ENCODE measurements at places on chromosomes 1 and 21. TPM values are rescaled to one million over a fixed set of nuclear protein-coding genes. Genes with fewer than 3 reads are reported as not detected.

The ACKR1 gene
- 34.6 TPM for total RNA-seq

DNA sequence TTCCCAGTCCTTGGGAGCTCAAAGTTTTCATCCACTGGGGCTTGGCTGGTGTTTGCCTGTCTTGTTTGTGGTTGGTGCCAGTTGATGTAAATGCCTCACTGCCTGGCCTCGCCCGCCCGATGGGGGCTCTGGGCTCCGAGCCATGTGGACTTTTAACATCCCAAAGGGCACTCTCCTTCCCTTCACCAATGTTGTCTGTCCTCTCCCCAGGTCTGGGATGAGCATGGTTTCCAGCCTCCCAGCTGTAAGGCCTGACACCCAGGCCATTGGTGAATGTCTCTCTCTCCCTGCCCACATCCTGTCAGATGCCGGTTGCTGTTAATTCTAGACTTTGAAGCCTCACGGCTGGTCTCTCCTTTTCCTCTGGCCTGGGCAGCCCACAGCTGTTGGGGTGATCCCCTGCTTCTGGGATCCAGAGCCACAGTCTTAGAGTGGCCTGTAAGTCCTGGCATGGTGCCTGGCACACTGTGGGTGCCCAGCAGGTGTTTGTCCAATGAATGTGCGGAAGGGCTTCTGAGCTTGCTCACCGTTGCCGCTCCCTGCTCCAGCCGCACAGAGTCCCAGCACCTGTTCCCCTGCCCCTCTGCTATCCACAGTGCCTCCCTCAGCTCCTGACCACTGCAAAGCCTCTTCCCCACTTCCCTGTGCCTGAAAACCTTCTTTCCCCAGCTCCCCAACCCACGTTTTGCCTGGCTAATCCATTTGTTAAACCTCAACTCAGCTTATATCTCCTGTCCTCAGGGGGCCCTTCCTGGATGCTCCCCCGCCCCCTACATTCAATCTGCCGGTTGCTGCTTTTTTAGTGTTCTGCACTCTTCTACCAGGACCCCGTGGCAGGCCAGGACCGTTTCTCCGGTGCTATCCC, 3.3 kb upstream of the C1orf174 start:
- peaks cover 10% of the 10 kb centered on the region for H3K4me1 ChIP-seq
- H3K4me3 ChIP-seq, result no peak overlapping the region
- no peak for DNase-seq
- no peaks in the 10 kb centered on the region for H3K36me3 ChIP-seq
- H3K27ac ChIP-seq, result no peak overlapping the region

DNA sequence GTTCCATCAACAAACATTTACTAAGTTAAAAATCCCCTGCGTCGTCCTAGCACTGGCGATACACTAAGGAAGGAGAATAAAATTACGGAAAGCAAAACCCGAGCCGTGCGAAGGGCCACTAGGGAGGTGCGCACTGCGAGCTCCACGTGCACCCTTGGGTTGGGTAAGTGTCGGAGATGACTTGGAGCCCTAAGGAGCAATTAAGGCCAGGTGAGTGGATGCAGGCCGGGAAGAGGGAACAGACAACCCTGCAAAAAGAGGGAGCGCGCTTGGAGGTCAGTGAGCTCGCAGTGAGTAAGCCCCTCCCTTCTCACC, 704 bp downstream of the WDR4 start:
- no peak for DNase-seq
- H3K4me1 ChIP-seq, result no peaks in the 10 kb centered on the region
- H3K27me3 ChIP-seq, result no peaks in the 10 kb centered on the region
- H3K36me3 ChIP-seq, result peaks cover 2% of the 10 kb centered on the region

DNA sequence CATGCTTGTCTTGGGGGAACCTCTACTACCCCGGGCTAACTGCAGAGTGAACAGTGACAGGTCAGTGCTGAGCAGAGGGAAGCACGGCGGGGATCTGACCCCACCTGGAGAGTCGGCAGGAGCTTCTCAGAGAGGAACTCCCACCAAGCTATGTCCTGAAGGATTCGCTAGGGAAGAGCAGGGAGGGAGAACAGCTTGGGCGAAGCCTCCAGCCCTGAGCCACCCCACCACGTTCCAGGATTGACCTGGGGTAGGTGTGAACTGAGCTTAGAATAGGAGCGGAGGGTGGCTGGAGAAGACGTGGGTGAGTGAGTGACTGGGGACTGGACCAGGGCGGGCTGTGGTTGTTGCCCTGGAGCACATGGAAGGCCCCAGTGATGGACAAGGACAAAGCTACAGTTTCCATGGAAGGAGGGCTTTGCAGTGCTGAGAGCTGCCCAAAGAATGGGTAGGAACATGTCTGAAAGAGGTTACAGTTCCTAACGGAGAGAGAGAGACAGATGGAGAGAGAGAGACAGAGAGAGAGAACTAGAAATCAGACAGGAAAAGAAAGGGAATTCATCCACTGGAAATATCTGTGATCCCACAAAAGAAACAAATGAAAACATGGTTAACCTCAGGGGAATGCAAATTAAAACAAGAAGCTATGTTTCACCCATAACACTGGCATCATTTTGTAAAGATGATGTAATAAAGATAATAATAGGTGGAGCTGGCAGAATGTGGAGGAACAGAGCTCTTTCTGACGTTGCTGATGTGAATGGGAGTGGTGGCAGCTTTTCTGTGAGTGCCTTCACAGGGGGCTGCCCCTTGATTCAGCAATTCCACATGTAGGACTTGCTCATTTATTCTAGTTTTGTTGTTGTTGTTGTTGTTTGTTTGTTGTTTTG, 17.2 kb downstream of the BSND start:
- DNase-seq, result no peak
- no peak overlapping the region for H3K4me3 ChIP-seq
- H3K27me3 ChIP-seq, result no peaks in the 10 kb centered on the region
- no peak overlapping the region for H3K27ac ChIP-seq
- H3K36me3 ChIP-seq, result no peaks in the 10 kb centered on the region

- H3K27me3 ChIP-seq, result no peaks in the 10 kb centered on the region
- peak; percentile 85 for DNase-seq
- H3K4me1 ChIP-seq, result peaks cover 95% of the 10 kb centered on the region
Observed at GRCh38 chr1:116951200-116951935, 41.7 kb downstream of the PTGFRN start.

GRCh38 chr1:19338323-19338762, 26.2 kb downstream of the SLC66A1 start:
- H3K27ac ChIP-seq, result no peak overlapping the region
- peaks cover 31% of the 10 kb centered on the region for H3K36me3 ChIP-seq
- DNase-seq, result no peak
- peaks cover 12% of the 10 kb centered on the region for H3K4me1 ChIP-seq

DNA sequence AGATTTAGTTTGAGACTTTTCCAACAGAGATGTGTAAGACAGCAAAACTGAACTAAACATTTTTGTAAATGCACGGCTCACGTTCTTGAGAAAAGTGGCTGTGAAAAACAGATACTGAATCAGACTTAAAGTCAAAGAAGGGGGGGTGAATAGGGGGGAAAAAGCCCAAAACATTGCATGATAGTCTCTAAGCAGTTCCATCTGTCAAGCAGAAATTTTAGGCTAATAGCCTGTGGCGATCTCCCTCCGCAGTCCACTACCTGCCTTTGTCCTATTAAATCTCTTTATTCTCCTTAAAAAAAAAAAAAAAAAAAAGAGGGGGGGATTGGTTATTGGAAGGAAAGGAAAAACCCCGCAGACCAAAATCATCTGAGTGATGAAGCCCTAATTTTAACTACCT, 217.6 kb upstream of the NFIA start:
- no peak overlapping the region for H3K27ac ChIP-seq
- DNase-seq, result no peak
- H3K27me3 ChIP-seq, result no peaks in the 10 kb centered on the region
- no peak overlapping the region for H3K4me3 ChIP-seq
- H3K4me1 ChIP-seq, result peaks cover 5% of the 10 kb centered on the region
- no peaks in the 10 kb centered on the region for H3K36me3 ChIP-seq

DNA sequence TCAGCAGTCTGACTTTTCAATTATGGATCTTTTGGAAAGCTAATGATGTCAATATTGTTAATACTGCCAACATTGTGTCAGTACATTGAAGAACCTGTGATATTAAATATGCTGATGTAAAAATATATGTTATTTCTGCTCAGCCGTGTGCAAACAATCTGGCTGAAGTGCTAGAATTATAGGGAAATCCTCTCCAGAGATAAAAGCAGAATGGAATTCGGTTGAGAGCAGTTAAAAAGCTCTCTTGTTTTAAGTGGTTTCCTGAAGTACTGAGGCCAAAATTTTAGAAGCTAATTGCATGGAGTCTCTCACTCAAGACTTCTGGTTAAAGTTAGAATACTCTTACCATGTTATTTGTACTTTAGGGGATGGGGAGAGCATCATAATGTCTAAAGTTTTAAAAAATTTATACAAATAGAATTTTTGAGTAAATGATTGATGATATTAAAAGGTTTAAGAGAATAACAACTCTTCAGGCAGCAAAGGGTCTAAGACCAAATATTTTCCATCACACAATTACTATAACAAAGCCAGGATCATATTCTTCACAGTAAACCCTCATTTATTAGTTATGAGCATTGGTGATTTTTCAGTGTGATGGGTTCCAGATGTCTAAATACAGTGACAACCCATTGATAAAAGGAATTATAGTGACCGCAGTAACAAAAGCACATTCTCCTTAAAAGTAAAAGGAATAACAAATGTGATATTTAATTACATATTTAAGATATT, 834.2 kb upstream of the CXADR start:
- peaks cover 8% of the 10 kb centered on the region for H3K4me1 ChIP-seq
- DNase-seq, result no peak
- no peaks in the 10 kb centered on the region for H3K27me3 ChIP-seq
- H3K36me3 ChIP-seq, result no peaks in the 10 kb centered on the region

DNA sequence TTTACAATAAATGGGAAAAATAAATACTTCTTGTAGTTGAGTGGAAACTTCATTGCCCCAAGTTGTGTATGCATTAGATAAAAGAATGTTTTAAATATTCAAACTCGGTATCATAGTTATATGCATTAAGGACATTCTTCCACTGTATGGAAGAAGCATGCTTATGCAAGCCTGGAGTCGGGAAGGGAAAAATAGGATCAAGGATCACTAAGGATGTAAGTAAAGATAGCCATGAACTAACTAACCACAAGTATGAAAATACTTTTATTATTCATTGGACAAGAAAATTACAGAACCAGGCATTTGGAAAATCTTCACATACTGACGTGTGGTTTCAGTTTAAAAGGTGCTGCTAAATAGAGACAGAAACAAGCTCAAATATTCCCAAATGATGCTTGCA, 26.9 kb upstream of the DPYD start:
- no peaks in the 10 kb centered on the region for H3K36me3 ChIP-seq
- H3K4me3 ChIP-seq, result no peak overlapping the region
- no peak overlapping the region for H3K27ac ChIP-seq
- peaks cover 8% of the 10 kb centered on the region for H3K4me1 ChIP-seq
- DNase-seq, result no peak

The PIGP gene
- 10.2 TPM for total RNA-seq
